ENCODE measurements at places on chromosomes 16 and 17.

GRCh38 chr16:20073203-20074098, at the start of gene GPR139:
TSS of gene GPR139 (minus strand) at chr16:20073890. CDS start at chr16:20073616, 274 bp downstream.
- no peak for DNase-seq

- DNase-seq = peak; percentile 94
Observed at GRCh38 chr16:67542464-67542863, 13.8 kb downstream of the RIPOR1 start.

DNA sequence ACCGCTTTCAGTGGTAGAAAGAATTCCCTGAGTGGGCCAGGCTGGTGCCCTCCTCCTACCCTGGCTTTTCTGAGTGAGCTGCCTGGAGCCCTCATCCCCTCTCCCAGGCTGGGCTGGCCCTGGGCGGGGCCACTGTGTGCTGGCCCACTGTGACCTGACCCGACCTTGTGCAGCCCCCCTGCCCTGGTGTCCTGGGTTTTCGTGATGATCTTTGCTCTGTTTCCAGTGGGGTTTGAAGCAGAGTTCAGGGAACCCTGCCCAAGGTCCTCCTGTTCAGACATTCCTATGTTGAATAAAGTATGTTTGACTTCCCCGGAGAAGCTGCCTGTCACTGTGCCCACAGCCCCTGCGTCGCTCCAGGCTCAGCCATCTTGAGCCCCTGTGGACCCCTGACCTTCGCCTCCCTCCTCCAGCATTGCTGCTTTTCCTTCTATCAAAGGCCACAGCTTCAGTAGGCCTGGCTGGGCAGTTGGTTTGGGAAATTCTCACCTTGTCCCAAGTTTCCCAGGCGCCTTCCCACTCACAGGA, 13.7 kb upstream of the NAGLU start:
- no peak for DNase-seq

- peak; percentile 70 for DNase-seq
Observed at GRCh38 chr17:80891397-80892018, 100.1 kb upstream of the CHMP6 start.

DNA sequence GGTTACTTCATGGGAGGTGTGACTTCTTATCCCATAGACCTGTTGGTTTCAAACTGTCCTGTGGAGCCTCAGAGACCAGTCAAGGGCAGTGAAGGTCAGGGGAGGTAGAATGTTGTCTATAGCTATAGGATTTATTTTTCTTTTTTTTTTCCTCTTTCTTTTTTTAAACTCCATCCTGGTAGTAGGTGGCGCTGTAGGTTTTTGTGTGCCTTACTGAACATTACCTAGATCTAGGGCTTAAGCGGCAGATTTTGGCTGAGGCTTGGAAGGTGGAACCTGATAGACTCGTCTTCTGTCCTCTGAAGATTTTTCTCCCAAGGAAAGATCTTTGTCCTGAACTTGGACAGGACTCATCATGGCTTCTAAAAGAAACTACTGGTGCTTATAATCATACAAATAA, 8.2 kb upstream of the LASP1NB start:
- no peak for DNase-seq

DNA sequence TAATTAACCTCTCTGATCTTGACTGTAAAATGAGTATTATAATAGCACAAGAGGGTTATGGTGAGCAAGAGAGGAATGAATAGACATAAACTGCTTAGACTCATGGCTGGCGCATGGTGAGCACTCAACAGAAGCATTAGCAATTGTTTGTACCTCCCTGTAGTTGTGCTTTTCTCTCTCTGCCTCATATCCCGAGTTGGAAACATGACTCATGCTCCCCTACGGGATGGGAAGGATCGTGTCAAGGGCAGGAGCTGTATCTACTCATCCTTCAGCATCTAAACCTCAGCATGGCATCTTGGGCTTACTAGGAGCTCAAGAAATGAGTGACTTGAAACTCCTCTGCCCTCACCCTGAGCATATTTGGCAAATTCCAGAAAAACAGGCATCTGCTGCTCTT, 299.6 kb downstream of the MAP2K4 start:
- DNase-seq = no peak

DNA sequence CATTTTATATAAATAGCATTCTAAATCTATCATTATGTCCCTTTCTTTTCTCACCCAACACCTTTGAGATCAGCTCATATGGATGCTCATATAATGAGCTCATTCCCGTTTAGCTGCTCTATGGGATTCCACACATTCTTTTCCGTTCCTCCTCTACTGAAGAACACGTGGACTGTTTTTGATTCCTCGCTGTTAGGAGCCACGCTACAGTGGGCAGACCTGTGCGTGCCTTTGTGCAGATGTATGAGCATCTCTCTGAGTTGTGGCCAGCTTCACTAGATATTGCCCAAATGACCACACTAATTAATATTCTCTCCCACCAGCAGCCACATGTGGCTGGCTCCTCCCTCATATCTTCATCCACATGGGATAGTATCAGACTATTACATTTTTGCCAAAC, 6.0 kb upstream of the TNFRSF13B start:
- DNase-seq = no peak

- DNase-seq = peak; percentile 93
Observed at GRCh38 chr17:40317880-40318829, 9.2 kb downstream of the RARA start.

DNA sequence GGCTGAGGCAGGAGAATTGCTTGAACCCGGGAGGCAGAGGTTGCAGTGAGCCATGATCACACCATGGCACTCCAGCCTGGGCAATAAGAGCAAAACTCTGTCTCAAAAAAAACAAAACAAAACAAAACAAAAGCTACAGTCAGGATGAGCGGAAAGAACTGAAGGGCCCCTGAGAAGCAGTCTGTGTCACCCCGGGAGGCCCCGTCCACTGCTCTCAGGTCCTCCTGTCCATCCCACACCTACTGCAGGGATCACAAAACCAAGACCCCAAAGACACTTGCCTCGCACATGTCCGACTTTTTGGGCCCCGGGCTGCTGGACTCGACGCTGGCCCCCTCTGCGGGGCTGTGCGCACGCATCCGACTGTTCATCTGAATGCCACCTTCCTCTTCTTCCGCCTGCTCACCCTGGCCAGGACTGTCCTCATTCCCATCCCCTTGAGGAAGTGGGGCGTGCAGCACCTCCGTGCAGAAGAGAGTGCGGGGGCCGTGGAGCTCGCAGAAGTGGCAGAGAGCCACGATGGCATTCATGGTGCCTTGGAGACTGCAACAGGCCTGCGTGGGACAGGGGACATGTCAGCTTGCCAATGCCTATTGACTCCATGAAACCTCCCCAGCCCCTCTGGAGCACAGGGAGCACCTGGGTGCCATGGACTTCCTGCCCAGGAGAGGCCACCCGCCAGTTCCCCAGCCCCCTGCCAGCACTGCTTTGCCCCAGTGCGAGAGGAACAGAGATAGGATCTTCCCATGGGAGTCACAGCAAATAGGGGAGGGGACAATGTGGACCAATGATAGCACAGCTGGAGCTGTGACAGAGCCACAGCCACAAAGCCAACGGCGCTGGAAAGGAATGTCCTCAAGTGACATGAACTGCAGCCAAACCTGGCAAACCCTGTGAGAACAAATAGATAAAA, 9.1 kb downstream of the FLCN start:
- DNase-seq = no peak

DNA sequence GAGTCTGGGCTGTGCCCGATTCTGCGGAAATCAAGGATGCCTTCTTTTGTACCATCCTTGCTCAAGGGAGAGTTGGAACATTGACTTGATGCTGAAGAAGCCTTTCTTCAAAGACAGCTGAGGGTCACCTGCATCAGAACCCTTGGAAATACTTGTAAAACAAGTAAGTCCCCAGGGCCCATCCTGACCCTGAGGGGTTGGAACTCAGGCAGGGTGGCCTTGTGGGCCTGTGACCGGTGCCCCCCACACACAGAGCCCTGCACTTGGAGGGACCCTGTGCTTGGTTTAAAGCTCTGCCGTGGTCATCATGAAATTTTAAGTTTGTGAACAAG, 56.9 kb downstream of the WIPI1 start:
- DNase-seq = no peak

DNA sequence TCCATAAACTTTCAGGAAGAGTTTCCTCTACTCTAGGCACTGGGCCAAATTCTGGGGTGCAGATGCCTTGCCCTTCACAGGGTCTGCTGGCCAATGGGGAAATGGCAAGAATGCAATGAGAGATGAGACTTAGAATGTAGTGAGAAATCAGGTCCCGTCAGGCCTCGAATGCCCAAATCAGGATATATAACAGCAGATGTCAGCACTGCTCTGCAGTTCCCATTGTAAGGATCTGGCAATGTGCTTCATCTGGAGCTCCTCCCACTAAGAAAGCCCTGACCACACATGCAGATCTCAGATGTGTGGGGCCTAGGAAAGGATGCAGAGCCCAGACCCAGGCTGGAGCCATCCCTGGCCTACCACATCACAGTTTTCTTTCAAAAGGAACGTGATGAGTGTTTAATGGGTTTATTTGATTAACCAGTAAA, 13.9 kb upstream of the LPCAT2 start:
- no peak for DNase-seq

- DNase-seq = no peak
Observed at GRCh38 chr17:42618442-42619150, 9.1 kb downstream of the TUBG1 start.

GRCh38 chr17:313911-314613, 38.5 kb downstream of the RPH3AL start:
- DNase-seq = no peak

- no peak for DNase-seq
Observed at GRCh38 chr17:4476017-4476416, 22.7 kb upstream of the SPNS2 start.

- no peak for DNase-seq
Observed at GRCh38 chr17:75752802-75753513, 12.0 kb downstream of the GALK1 start.

GRCh38 chr16:4244254-4245076, 2.6 kb upstream of the SRL start:
- DNase-seq = no peak

DNA sequence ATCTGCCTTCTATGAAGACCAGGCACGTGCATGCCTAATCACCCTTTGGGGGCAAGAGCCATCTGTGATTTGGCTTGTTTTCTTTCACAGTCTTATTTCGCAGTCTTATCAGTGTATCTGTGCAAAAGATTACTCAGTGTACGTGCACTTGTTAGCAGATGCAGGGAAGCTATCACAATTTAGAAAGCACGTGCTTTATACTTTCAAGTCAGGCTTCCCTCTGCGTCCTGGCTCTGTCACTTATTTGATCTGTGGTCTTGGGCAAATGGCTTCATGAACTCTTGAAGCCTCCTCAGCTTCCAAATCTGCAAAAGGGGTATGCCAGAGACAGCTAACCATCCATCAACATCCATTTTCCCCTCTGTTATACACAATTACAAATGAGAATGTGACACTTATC, 246.4 kb downstream of the XYLT1 start:
- DNase-seq = no peak
